ENCODE measurements at places on chromosomes 3 and 15.

DNA sequence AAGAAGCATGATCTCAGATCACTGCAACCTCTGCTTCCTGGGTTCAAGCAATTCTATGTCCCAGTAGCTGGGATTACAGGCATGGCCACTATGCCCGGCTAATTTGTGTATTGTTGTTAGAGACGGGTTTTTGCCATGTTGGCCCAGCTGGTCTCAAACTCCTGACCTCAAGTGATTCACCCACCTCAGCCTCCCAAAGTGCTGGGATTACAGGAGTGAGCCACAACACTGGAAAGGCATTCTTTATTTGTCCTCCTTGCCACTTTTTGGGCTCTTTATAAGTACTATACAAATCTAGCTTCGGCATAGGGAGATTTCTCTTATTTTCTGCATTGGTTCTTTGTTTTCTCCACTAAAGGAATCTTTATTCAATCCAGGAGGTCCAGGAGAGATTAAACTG is 18.6 kb downstream of the CMTM8 start:
- DNase-seq = no peak

DNA sequence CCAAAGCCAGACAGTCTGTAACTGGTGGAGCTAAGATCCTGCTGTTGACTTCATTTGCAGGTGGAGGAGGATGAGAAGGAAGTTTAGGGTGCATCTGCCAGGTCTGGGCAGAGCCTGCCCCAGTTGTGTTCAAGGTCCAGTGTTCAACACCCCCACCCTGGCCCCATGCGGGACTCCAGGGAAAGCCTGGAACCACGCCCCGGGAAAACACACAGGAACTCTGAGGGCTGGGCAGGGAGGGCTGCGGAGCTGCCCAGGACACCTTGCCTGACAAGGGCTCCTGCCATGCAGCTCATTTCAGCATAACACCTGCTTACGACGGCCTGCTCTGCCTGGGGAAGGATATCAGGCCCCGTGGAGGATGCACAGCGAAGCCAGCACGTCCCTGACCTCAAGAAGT is 286.3 kb downstream of the XXYLT1 start:
- no peak for DNase-seq

GRCh38 chr3:11547498-11547897 is 96.2 kb downstream of the VGLL4 start:
- no peak for DNase-seq

- DNase-seq = no peak
Measured at GRCh38 chr15:52163321-52164190, 27.6 kb downstream of the GNB5 start.

DNA sequence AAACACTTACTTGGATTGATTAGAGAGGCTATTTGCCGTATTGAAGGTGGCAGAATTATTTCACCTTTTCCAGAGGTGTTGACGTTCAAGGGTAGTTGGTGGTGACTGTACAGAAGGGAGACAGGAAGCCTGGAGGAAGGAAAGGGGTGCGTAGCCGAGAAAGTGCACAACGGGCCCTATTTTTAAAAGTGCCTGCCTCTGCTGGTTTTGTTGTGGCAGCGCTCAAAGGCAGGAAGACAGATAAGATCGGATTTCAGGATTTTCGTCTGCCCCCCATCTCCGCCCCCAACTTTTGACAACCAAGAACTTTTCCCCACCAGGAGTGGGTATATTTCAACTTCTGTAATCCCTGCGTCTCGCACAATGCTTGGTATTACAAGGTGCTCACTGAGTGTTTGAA is 38.5 kb downstream of the SMAD3 start:
- no peak for DNase-seq

GRCh38 chr3:55655544-55655943 is 168.4 kb upstream of the WNT5A start:
- no peak for DNase-seq

DNA sequence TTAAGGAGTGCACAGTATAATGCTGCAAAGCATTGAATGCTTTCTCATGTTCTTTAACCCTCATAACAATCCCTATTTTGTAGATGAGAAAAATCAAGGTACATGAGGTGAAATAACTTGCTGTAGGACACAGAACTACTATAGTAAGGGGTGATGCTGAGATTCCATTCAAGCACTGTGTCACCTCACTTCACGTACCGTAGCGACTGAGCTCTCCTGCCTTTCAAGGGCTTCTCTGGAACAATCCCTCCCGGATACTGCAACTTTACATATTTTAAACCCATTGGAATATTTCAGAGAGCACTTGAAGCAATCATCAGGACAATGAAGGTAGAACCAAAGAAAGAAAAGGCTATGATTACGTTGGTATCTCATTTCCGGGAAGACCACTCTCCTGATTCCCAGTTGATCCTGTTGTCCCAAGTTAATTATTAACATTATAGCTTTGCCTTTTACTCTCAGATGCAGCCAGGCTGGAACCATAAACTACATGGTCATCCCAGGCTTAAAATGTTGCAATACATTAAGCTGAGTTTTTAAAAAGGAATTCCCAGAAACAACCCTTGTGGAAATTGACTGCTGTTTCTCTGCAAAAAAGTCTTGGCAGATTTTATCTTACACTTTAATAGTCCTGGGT is 252.2 kb upstream of the IGF1R start:
- DNase-seq = no peak

GRCh38 chr3:61315871-61316270 is 64.6 kb upstream of the FHIT start:
- no peak for DNase-seq

DNA sequence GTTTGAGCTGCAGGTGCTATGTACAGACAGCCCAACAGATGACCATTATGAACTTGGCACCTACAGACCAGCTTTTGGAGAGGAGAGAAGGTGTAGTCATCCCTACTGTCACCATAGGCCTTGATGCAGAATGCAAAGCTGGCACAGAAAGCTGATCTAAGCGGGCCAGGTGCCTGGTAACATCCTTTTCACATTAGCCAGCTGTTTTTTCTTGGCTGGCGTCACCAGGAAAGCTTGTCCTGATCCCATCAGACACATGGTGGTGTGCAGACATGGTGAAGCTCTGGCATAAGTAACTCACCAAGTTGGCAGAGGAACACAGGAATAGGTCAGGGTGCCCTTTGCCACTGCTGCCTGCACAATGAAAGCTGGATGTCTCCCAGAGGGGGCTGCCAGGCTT is 97.2 kb upstream of the MB21D2 start:
- DNase-seq = no peak

- no peak for DNase-seq
Measured at GRCh38 chr3:7684182-7684715, 817.4 kb upstream of the LMCD1 start.

DNA sequence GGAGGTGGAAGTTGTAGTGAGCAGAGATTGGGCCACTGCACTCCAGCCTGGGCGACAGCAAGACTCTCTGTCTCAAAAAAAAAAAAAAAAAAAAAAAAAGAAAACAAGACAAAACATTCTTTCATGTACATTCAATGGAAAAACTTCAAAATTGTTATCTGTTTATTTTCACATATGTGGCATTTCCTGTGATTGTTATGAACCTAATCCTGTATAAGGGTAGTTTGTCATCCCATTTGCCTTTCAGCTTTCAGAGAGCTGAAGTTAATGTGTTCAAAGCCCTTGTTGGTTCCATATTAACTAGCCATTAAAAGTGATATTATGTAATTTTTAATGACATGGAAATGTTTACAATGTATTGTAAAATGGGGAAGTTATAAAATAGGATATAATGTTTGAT is 17.3 kb upstream of the NCK1 start:
- no peak for DNase-seq

- no peak for DNase-seq
Measured at GRCh38 chr3:175477651-175478224, 618.6 kb downstream of the NAALADL2 start.

- DNase-seq = no peak
Measured at GRCh38 chr3:65846936-65847335, 191.8 kb downstream of the MAGI1 start.

- DNase-seq = no peak
Measured at GRCh38 chr3:65786890-65787289, 251.8 kb downstream of the MAGI1 start.

DNA sequence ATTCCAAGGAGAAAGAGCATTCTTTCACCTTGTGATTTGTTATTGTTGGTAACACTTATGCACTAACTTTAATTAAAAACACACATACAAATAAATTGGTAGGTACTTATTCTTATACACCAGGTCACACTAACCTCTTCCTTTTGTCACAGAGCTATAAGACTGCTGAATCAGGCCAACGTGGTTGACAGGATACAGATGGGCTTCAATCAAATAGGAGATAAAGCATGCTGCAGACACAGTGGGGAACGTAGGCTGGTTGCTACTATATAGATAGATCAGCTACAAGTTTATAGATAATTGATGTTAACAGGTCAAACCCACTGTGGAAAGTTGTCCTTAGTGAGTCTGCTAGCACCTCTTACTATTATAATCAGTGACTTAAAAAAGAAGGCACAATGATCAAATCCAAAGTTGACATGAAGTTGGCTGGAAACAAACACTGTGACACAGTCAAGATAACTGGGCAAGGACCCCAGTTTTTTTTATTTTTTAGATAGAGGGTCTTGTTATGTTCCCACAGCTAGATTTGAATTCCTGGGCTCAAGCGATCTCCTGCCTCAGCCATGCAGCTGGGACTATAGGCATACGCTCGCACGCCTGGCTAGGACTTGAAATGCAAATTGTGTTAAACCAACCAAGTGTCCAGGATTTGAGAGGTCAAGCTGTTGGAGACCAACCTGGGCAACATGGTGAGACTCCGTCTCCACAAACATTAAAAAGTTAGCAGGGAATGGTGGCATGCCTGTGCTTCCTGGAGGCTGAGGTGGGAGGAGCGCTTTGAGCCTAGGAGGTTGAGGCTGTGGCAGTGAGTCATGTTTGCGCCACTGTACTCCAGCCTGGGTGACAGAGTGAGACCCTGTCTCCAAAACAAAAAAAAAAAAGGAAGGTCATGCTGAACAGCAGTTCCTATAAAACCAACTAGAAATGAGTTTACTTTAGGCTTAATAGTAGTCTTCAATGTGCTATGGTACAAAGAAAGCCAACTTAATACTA is 97.9 kb upstream of the MEX3B start:
- DNase-seq = no peak
